ENCODE measurements at places on chromosomes 6 and 20. TPM values are rescaled to one million over a fixed set of nuclear protein-coding genes. Genes with fewer than 3 reads are reported as not detected.
A peak's percentile ranks its signal among the peaks of the same experiment; 100 is the strongest.

The KHDC1L gene
- not detected for total RNA-seq

- no peak for DNase-seq
Measured at GRCh38 chr6:98904096-98904495, 43.6 kb downstream of the FBXL4 start.

GRCh38 chr6:135842618-135843392 is 8.7 kb upstream of the PDE7B start:
- no peak for DNase-seq

DNA sequence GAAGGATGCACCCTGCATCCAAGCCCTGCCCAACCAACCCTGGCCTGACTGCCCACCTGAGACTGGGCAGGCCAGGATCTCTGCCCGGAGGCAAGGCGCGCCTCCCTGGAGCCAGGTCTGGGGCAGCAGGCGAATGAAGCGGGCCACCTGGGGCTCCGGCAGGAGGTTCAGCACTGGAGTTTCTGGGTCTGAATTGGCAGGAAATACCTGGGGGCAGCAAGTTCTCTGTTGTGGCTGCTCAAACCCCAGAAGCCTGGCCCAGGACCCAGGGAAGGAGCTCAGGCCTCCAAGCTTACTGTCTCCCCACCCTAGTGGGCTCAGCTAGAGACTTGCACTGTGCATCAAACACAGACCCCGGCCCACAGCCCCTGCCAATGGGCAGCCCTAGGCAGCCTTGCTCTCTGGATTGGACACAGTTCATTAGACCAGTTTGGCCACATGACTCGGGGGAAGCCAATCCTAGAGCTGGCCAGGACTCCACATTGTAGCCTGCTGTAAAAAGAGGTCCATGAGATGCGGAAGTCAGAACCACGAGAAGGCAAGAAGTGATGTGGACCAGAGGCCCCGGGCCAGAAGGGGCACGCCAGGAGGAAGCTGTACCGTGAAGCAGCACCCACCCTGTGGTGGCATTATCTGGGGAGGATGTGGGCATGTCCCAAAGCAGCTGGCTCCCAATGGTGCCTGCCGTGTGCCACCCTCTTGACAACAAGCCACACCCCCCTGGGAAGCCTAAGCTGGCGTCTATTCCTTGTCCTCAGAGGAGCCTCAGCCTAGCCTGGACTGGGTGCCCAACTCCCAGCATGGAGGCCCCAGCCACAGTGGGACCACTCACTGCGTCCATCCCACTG is 3.1 kb downstream of the CPXM1 start:
- DNase-seq: no peak

The HLA-DRB5 gene
- total RNA-seq: 1.5 TPM

GRCh38 chr6:157997893-157998608 is 16.4 kb downstream of the SYNJ2 start:
- no peak for DNase-seq

GRCh38 chr6:170584954-170585498 is 589 bp upstream of the PDCD2 start:
- DNase-seq: peak; percentile 61

DNA sequence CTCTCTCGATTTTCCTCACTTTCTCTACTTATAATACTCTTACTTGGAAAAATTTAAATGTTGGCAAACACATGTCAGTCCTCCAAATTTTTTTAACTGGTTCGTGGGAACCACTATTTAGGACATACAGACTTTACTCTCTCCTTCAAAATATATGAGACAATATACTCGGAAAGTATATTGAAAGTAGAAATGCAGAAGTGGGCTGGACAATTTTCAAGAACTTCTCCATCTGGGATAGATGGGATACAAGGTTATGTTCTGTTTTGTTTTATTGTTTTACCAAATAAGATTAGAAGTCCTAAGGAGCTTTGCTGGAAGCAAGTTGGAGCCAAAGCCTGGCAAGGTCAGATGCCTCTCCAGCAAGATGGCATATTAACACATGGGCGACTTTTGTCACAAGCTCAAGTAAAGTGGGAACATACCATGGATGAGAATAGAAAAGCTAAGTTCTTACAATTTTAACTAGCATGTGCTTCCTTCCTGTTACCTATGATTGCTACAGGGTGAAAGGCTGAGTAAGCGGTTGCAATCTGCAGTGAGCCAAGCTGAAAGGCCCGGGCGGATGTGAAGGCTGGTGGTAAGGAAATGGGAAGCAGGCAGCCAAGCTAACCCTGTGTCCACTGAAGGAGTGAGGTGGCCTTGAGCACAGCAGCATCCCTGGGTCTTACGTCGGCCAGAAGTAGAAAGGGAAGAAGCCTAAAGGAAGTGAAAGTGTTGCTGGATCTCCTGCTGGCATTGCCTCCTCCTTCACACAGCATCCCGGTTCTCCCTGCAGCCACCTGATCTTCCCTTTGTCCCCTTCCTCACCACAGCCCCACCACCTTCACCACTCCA is 7.1 kb downstream of the MAP3K5 start:
- DNase-seq: no peak

The TCF19 gene
- 11.2 TPM for total RNA-seq

DNA sequence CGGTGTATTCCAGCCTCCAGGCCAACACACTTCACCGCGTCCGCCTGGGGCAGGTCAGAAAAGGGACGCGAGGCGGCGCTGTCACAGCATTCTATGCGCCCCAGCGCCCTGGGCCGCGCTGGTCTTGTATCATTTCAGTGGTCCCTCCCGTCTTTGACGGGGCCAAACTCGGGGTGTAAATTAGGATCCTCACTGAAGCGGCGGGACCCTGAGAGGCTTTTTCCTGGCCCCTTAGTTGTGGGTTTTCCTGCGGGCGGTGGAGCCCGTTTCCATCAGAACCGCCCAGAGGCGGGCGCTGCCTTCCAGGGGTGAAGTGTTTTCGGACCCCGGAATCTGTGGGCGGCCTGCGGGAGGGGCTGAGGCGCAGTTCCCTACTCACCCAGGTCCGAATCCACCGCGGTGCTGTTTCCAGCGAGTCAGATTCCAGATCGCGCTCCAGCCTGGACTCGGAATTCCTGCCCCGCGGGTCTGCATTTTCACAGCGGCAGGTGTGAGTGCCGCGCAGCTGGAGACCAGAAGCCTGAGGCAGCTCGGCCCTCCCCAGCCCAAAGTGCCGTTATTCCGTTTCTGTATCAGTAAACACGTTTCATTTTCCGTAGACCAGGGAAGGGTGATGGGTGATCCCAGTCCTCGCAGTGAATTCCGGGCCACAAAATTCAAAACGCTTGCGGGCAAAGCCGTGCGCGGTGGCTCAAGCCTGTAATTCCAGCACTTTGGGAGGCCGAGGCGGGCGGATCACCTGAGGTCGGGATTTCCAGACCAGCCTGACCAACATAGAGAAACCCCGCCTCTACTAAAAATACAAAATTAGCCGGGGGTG is 3.9 kb upstream of the MICB start:
- peak; percentile 95 for DNase-seq

The ANKRD66 gene
- not detected for total RNA-seq

DNA sequence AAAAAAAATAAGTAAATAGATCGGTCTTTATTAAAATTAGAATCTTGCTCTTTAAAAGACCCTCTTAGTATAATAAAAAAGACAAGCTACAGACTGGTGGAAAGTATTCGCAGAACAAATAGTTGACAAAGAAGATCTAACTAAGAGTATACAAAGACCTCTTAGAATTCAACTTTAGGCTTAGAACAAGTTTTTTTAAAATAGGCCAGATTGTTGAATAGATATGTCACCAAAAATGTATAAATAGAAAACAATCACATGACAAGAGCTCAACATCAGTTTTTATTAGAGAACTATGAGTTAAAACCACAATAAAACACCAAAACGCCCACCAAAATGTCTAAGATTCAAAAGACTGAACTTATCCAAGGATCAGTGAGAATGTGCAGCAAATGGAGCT is 632.7 kb upstream of the PTCHD4 start:
- no peak for DNase-seq

Data from endodermal cell (in vitro differentiated cells).